ENCODE measurements at places on chromosomes 16 and 17.

DNA sequence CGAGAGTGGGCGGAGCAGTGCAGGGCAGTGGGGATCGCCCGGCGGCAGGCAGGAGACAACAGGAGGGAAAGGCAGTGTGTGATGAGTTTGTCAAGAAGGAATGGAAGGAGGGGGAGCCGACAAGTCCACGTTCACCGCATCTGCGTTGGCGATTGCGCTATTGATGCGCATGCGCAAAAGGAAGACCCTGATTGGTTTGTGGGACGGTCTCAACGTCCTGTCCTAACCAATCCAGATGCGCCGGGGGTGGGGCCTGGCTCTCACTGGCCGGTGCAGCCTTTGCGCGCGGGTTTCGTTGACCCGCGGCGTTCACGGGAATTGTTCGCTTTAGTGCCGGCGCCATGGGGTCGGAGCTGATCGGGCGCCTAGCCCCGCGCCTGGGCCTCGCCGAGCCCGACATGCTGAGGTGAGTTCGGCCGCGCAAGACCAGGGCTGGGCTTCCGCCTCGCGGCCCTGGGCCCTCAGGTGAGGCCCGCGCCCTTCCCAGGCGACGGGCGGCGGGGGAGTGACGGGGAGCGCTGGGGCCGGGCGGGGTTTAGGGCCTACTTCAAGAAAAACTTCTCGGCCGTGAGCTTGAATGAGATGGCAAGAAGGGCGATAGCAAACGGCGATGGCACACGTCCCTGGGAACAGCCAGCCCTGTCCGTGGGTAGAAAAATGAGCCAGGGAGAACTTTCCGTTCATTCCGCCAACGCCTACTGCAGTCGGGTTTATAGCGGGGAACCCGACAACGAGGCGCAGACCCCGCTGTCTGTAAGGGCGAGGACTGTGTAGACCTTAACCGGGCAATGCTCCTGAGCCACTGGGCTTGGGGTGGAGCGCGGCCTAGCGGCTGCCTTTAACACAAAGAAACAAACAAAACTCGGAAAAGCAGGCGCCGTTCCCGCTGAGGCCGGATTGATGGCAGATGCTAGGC, at the start of gene ORC6:
TSS of gene ORC6 (plus strand) at position 295 of the 916 bp plus-strand sequence. CDS start at position 342, 47 bp downstream.
- peak; percentile 94 for DNase-seq

- no peak for DNase-seq
These were observed 1.5 kb downstream of the FOXN1 start for GRCh38 chr17:28507567-28508203.

DNA sequence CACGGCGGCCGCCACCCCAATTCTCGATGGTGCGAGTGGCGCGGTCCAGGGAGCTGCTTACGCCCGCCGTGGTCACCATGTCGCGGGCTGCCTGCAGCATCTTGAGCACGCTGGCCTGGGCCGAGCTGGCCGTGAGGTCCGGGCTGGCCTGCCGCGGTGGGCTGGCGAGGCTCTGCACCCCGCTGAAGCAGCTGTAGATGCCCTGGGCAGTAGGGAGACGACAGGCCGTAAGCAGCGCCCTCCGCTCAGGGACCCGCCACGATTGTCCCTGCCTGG, 16.4 kb downstream of the GRIN2C start:
- no peak for DNase-seq

GRCh38 chr17:75011401-75012095, 922 bp upstream of the MRPL58 start:
- DNase-seq, result no peak

DNA sequence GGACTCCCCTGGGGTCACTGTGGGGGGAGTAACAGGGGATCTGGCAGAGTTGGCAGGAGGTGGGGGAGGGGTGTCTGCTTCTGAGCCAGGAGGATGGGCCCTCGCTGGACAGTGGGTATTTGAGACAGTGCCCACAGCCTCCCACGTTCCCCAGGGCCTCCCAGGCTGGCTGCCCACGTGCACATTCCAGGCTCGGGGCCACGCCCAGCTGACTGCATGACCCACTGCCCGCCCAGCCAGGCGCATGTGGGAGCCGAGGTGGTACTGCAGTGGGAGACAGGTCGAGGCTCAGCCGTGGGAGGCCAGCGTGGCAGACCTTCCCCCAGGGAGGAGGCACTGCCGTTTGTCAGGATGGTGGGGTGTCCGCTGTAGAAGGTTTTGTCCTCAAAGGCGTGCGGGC, 38.8 kb downstream of the BAHCC1 start:
- DNase-seq, result no peak

DNA sequence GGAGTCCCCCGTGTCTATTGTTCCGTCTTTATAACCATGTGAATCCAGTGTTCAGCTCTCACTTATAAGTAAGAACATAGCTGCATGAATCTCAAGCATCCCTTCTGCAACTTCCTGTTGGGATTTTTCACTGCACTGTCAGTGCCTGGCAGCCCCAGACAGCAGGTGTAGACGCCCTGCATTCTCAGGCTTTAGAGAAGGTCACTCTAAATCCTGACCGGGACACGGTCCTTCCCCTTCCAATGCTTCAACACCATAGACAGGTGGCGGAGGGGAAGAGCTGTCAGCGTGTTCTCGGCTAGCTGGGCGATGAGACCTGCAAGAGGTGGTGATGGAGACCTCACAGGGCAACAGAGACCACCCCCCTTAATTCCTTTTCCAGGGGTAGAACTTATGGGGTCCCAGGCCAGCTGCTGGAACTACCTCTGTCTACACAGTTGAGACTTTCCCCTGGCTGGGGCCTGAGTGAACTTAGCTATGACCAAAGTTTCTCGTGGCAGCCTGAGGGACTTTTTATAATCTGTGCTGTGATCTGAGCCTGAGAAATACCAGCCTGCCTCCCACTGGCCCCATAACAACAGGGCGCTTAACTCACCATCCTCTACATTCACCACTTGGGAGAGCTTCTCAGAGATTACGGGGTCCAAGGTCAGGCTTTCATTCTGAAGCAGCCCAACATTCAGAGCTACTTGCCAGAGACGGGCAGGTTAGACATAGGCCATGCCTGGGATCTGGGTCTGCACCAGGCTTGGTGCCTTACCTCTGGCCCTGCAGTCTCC, 143.2 kb upstream of the TNRC6C start:
- no peak for DNase-seq

DNA sequence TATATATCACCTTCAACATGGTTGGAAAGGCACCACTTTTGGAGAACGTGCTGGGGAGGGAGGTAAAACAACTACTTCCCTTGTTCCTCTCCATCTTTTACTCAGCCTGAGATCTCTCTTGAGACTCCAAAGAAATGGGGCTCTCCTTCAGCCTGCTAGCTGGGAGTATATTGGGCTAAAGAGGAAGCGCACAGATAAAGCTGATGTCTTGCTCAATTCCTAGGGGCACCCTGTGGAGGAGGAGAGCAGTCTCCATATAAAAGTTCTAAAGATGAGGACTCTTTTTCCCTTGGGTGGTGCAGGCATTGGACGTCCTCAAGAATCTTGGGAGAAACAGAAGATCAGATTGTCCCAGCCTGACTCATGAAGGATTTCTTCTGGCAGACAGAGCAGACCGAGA, 4.6 kb upstream of the ETV4 start:
- DNase-seq, result no peak

DNA sequence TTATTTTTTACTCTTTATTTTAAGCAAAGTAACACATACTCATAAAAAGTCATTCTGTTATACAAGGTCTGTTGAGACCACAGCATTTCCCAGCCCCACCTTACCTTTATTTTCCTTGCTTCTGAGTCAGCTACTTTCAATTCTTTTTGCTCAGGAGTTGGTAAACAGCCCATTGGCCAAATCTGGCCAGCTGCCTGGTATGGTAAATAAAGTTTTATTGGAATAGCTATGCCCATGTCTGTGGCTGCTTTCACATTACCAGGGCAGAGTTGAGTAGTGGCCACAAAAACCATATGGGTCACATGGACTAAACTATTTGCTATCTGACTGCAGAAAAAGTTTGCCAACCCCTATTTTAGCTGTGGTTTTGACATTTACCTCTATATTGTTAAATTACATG, 3.4 kb upstream of the NSRP1 start:
- DNase-seq, result no peak

GRCh38 chr17:77145612-77146245, 5.0 kb downstream of the SEC14L1 start:
- DNase-seq, result no peak

DNA sequence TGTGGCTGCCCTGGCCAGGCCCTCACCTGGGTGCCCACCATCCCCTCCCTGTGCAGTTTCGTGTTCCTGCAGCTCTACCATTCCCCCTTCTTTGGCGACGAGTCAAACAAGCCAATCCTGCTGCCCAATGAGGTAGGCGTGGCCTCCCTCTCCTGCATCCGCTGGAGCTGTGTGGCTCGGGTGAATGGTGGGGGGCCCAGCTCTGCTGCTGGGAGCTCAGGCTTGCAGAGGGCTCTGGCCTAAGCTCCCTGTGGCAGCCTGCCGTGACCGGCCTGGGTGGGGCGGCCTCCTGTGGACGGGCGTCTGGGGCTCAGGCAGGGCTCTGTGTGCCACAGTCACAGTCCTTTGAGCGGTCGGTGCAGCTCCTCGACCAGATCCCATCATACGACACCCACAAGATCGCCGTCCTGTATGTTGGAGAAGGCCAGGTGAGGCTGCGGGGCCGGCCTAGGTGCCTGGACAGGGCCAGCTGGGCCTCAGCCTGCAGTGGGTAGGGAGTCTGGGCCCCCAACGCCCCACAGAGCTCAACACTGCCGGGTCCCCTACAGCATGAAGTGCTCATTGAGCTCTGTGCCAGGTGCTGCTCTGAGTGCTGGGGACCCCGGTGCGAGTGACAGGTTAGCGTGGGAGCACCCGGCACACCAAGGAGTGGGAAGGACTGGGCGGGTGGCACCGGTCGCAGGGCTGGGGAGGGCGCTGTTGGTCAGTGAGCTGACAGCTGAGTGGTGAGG, 37.3 kb downstream of the TSC2 start:
- DNase-seq, result no peak

DNA sequence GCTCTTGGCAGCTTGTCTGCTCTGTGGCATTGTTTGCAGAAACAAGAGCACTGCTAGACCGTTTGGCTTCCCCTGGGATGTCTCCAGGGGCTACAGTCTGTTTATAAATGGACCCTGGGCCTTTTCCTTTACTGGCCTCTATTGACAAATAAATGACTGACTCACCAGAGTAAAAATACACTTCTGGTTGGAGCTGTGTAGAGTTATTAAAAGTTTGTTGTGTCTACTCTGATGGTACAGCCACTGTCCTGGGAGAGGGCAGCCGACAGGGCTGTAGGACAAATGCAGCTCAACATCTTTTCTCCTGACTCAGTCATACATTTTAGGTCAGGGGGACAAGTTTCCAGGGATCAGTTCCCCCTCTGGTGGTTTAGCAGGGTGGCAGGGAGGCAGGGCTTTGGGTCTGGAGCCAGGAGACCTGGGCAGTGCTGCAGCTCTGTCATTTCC, 30.0 kb downstream of the FOXL1 start:
- no peak for DNase-seq

GRCh38 chr17:1574697-1575471, 12.3 kb upstream of the PITPNA start:
- no peak for DNase-seq

DNA sequence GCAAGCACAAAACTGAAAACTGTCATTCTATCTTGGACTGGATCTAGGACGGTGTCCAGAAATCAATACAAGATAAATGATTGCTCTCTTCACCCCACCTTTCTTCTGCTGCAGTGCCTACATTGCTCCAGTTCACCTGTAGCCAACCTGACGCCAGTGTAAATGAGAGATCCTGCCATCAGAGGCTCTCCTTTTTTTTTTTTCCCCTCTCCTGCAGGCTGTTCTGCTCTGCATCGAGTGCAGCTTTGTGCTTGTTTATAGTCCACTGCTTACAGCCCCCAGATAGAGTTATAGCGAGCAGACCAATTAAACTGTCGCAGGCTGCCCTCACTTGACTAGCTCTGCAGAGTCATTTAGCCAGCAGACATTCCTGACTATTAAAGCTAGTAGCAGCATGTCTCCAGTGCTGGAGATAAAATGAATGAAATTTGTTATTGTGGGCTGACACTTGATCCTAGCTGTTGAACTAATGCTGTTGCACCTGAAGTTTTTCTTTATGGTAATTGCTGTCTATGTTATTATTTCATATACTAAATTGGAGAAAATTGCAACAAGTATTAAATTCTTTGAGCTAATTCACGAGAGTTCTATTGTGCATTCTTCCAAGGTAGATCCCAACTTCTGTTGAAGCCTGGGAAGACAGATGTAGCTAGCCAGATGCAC, 257.1 kb downstream of the FTO start:
- no peak for DNase-seq

DNA sequence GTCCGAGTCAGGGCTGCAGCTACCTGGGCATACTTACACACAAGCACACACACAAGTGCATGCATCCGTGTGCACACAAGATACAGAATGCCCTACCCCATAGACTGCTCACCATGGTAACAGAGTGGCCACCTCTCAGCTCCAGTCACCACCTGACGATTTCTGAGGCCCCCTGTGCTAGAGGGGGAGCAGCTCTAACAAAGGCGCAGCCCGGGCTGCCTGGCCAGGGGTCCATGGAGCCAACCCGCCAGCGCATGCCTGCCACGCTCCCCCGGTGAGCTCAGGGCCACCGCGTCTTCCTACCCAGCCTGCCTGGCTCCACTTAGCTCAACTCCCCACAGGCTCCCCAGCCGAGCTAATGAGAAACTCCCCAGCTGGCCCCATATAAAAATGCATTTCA, 75.5 kb downstream of the ZNF423 start:
- no peak for DNase-seq

DNA sequence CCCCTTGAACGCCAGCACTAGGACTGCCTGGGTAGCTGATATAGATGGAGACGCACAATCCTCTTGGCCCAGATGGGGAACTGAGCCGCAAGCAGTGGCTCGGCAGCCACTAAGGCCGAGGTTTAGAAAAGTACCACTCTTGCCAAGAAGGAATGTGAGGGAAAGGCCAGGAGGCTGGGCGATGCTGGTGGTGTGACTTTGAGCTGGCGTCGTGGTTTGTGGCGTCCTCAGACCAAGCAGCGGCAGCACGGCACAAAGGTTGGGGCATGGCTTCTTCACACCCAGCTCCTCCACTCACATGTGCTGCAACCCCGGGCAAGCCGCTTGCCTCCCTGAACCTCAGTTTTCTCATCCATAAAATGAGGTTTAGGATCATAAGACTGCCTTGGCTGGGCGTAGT, 15.6 kb downstream of the DCAKD start:
- no peak for DNase-seq

DNA sequence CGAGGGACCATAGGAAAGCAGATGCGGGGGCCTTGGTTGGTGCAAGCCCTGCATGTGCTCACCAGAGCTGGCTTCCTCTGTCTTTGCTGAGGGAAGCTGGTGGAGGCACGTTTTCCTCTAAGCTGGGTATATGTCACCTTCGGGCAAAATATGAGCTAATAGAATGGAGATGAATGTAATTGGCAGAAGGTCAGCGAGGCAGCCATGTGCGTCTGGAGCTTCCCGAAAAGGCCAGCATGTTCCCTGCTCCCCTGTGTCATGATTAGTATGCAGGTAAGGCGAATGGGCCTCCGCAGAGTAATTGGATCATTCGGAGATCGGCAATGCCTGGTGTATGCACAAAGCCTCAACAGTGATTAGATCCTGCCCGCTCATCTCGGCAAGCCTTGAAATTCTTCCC, 806.2 kb upstream of the EEF2KMT start:
- DNase-seq, result no peak

Measured in K562 (cell line).